ENCODE measurements at places on chromosomes 2 and 18.

- DNase-seq, result peak; percentile 34
These were observed 199.2 kb upstream of the NT5C1B start for GRCh38 chr2:18788592-18788991.

DNA sequence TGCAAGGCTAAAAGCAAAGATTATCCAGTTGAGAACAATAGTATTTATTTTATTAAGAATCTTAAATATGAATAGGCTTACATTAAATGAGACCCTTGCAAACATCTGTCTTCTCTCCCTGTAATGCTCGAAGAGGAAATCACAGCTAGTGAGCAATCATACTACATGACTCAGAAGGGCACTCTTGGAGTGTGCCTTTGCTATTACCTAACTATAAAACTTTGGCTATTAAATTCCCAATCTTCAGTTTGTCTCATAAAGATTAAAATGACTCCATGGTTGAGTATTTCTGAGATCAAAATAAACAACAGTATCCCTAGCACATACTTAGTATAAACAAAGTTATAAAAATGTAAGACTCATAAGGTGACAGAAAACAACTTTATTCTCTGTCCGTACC lies 296.9 kb downstream of the KCNJ3 start:
- no peak for DNase-seq

GRCh38 chr2:99417396-99417795 lies 72.4 kb downstream of the REV1 start:
- DNase-seq, result no peak

DNA sequence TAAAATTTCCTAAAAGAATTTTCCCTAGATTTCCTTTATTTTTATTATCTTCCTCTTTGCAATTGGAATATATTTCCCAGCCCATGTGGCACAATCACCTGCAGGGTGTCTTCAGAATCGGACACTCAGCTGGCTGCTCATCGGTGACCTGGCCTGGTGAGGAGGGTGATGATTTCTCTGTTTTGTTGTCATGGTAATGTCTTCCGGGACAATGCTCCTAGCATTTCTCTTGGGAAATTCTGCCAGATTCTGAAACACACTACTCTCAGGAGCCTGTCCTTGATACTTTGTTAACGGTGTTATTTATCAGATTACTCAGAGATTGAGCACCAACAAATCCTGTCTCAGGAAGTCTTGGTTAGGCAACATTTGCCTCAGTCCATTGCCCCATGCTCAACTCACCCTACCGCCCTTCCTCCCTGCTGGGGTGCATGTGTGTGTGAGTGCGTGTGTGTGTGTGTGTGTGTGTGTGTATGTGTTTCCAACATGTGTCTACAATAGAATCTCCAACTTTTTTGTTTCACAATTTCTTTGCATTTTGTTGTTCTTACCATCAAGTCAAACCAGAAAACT lies 70.3 kb downstream of the MYT1L start:
- no peak for DNase-seq

- no peak for DNase-seq
These were observed 29.0 kb upstream of the DOK6 start for GRCh38 chr18:69371729-69372128.

- peak; percentile 59 for DNase-seq
These were observed 70.6 kb upstream of the PSMD14 start for GRCh38 chr2:161237392-161238264.

DNA sequence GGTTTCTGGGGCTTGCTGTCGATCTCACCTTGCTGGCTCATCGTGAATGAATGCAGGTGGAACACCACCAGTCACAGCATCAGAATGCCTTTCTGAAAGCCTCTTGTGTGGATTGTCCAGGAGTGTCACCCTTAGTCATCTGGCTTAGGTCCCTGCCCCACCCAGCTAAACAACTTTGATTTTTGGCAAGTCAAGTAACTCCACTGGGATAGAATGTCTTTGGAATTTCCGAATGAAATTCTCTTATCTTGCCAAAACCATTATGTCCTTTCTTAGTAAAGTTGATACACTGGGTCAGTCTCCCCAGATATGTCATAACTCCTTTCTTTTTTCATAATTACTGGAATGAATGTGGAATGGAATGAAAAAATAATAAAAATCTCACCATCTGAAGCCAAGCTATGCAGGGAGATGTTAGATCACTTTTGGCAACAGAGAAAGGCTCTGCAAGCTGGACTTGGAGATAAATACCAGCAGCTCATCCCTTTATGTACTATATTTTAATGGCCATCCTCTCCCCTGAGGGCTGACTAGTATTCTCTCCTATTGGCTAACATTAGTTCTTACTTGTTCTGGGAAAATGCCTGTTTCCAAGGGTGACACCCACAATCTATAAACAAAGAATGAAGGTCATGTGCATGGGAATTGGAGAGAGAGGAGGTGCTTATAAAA lies 35.4 kb downstream of the INSIG2 start:
- DNase-seq, result peak; percentile 77

DNA sequence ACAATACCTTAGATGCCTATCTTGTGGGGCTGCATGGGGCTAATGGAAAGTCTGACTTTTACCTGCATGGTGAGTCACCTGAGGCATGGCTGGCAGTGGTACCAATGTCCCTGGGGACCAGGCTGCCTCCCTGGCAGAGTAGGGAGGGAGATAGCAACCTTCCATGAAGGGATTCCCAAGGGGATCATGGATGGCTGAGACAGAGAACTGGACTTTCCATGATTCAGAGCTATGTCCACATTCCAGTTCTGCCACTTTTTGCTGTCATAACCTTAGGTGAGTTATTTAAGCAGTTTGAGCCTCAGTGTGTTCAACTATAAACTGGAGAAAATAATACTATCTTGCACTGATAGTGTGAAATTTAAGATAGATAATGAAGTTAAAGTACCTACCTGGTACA lies 178.6 kb downstream of the SETBP1 start:
- no peak for DNase-seq

DNA sequence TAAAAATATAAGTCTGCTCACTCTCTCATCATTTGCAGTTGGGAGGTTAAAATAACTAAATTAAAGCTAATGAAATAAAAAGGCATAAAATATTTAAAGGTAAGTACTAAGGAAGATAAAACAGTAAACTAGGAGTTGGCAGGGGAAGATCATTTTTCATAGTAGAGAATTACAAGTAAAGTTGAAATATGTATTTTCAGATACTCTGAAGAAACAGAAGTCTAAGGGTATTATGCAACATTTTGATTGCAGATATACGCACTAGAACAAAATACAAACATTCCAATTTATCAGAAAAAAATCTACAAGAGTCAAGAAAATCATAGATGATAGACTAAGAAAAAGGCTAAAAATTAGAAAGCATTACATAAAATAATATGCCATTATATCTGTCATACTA lies 167.6 kb upstream of the CTAGE1 start:
- DNase-seq, result no peak

DNA sequence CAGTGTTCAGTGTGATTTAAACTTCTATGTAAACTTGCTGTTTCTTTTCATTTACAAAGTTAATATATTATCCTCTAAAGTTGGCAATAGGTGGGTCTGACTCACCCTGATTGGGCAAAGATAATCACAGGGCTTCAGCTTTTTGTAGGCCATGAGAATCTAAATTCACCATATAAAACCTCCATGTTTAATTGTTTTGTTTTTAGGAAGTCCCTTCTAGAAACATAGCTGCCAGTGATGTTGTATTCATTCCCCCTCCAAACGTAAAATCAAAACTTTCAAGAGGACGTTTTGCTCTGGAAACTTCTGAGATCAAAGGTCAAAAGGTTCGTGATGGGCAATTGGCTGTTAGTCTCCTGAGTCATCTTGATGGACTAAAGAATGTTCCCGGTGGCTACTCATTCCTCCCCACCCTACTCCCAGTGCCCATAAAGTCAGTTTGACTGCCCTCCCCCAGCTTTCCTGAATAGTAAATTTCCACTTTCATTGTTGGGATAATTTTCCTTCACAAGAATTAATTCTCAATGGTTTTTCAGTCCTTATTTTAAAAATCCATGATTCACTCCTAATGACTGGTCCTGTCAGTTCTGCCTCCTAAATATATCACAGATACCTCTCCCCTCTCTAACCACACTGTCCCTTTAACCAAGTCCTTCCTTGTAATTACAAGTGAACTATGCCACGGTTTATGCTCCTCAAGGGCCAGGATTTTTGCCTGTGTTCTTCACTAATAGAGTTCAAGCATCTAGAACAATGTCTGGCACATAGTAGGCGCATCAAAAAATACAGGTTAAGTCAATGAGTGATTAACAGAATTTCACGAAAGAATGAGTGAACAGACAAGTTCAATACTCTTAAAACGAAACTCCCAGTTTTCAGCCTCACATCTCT lies 164.4 kb upstream of the VRK2 start:
- DNase-seq, result no peak

- DNase-seq, result peak; percentile 26
These were observed 5.3 kb downstream of the DNMT3A start for GRCh38 chr2:25336383-25336841.

DNA sequence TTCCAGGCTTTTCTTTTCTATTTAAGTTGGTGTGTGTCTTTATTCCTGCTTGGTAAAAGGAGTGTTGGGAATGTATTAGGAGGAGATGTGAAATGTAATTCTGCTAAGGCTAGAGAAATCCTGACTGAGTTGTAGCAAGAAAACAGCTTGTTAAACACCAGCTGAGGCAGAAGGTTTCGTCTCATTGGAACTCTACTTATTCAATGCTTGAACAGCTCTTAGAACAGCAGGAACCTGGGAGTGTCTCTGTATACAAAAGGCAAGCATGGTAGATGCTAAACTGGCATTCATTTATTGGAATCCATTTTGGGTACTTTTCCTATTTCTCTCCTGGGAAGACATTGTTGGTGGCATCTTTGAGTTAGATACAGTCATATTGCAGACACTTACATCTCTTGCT lies 280.9 kb downstream of the HRH4 start:
- DNase-seq, result no peak

DNA sequence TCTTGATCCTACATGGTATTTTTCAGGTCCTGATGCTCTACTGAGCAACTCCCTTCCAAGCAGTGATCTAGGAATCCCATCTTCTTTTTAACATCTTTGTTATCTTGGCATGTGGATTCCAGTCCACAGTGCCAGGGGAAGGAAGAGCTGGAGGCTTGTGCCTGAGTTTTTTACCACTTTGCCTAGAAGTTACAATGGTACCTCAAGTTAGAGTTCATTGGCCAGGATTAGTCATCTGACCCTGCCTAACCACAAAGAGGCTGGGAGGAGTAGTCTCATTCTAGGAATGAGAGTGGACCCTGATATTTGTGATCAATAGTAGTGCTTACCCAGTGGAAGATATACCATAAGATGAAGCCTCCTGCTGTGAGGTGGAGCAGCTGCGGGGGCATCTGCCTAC lies 109.3 kb downstream of the ADCYAP1 start:
- DNase-seq, result no peak
